ENCODE measurements at places on chromosomes 7 and 10.

DNA sequence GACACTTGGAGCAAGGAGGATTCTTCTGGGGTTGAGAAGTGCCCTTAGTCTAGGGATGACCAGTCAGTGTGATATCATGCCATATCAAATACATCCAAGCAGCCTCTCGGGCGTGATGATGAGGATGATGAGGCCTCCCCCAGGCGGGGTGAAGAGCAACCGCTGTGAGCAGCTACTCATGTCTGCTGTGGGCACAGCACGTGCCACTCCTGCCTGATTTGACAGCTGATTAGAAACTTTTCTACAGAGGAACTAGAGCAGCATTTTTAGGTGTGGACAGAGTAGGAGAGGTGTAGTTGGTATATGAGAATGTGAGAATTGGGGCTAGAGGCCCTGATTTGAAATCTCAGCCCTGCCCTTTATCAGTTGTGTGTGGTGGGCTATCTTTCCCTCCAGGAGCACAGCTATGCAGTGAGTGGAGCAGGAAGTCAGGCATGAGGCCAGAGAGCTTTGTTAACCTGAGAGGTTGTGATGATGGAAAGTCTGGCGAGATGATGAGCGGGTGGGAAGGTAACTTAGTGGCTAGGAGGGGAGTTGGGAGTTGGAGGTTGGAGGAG, 49.6 kb upstream of the COBL start:
- no peak for DNase-seq

DNA sequence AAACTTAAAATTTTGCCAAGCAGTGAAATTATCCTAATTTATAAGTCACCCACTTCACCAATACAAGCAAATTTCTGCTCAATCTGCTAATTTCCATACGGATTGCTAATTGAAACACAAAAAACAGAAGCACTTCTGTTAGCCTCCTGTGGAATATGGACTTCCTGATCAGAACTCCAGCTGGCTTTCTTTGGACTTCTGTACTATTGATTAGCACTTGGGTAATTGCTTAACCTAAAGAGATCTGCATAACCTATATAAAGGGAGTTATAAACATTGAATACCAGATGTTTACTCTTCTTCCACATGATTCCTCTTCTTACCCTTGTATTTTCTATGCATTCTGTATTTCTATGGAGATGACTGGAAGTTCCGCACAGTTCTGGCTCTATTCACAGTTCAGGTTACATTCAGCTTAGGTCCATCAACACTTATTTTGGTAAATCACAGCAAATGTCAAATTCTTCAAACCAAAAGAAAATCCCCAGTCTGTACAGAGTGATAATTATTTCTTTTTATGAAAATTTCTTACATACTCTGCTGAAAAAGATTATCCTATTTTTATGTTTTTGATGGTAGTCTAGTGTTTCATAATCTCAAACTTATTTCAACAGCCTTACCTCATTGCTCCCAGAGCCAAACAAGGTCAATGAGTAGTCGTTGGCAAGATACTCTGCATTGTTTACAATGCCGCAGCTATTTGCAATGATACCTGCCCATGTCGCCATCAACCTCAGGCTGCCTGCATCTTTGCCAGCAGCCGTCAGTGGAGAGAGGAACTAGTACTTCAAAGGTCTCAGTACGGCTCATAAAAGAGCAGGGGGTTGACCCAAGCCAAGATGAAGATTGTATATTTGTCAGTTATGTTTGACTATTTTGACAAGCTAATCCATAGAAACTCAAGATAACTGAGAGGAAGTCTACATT, 225.6 kb downstream of the AHR start:
- DNase-seq = peak; percentile 84

- no peak for DNase-seq
Measured at GRCh38 chr7:111392294-111392693, 170.0 kb downstream of the IMMP2L start.

DNA sequence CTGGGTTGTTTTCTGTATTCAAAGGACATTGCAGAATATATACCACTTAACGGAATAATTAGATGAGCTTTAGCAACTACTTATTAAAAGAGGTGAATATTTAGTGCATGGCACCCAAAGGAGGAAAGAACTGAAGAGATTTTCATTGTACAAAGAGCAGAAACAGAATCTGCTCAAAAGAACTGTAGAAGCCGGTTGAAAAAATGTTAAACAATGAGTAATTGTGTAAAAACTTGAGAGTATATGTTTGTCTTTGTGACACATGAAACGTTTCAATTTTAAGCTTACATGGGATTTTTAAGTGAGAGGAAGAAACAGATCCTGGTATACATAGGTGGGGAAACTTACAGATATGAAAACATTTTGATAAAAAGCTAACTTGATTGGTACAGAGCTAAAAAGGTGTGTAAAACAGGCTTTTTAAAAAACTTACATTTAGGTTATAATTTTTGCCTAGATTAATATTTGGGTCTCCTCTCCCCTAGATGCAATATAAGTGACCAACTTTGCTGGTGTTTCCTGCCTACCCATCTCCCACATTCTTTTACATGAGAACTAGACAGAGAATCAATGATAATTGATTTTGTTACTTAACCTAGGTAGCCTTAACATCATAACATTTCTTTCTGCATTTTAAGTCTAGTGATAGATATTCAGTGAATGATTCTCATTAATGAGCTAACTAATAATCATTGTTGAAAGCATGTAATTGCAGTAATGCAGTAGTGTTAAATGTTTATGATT, 6.8 kb downstream of the ARL5B start:
- peak; percentile 42 for DNase-seq

GRCh38 chr7:139451638-139452037, 31.8 kb downstream of the KLRG2 start:
- peak; percentile 20 for DNase-seq
